ENCODE measurements at places on chromosomes 3 and 15. TPM values are rescaled to one million over a fixed set of nuclear protein-coding genes. Genes with fewer than 3 reads are reported as not detected.

DNA sequence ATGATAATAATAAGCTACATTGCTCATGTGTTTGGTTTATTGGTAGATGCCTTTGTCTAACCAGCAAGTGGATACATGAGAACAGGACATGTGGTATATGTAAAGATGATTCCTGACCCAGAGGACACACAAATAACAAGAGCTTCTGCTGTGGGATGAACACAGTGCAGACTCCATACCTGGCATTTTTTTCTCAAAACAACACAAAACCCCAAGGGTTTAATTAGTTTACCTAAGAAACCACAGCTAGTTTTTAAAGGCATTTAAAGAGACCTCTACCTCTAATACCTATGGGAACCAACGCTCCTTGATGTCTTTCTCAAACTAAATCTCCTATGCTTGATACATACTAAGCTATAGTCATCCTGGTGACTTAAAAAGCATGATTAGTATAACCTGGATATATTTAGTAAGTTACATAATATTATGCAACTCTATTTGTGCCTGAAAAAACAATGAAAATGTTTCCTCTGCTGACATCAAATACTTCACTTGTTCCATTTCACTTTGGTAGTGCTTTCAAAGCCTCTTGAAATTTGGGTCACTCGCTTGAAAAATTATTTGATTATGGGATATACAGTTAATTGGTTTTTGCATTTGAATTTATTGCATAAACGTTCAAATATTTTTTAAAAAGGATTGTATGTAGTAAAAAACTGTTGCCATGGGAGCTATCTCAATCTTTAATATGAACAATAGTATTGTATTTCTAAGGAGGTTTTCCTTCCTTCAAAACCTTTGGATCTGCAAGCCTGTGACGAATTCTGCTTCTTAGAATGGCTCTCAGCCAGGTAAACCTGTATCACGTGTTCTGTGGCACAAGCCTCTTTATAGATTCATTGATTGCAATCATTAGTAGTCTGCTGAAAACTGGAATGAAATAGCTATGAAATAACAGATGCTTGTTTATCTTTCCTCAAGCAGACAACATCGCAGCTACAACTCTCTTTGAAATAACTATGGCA, 233.0 kb upstream of the KCNMB2 start:
- DNase-seq, result no peak

- no peak for DNase-seq
Measured at GRCh38 chr3:38834110-38834509, 18.1 kb upstream of the SCN10A start.

GRCh38 chr15:35810007-35810406, 264.0 kb upstream of the DPH6 start:
- DNase-seq, result no peak

MUC20 gene
- 5.0 TPM for total RNA-seq

- no peak for DNase-seq
Measured at GRCh38 chr3:149808209-149808829, 4.7 kb upstream of the RNF13 start.

All from omental fat pad (tissue), 4 donors.